Foreskin keratinocyte (primary cell): ENCODE measurements at places on chromosomes 16 and 17. TPM values are rescaled to one million over a fixed set of nuclear protein-coding genes. Genes with fewer than 3 reads are reported as not detected.

DNAH17 gene
- polyA plus RNA-seq = 0.04 and 0.06 TPM in 2 replicates

PDP2 gene
- 2.8 and 4.4 TPM in 2 replicates for polyA plus RNA-seq

WNK4 gene
- 0.23 and 0.25 TPM in 2 replicates for polyA plus RNA-seq

PABPN1L gene
- polyA plus RNA-seq = not detected in 2 replicates

OSGIN1 gene
- polyA plus RNA-seq = 1.9 and 2.5 TPM in 2 replicates

KRT20 gene
- not detected in 2 replicates for polyA plus RNA-seq

FSCN2 gene
- not detected in 2 replicates for polyA plus RNA-seq

KRT9 gene
- polyA plus RNA-seq = 1.4 and 1.7 TPM in 2 replicates

TLCD3B gene
- not detected in 2 replicates for polyA plus RNA-seq

PPP1R27 gene
- polyA plus RNA-seq = 0.07 and 0.14 TPM in 2 replicates

CCL18 gene
- not detected in 2 replicates for polyA plus RNA-seq

HOXB9 gene
- not detected in 2 replicates for polyA plus RNA-seq

CNTNAP4 gene
- 0.06 and 0.09 TPM in 2 replicates for polyA plus RNA-seq

FBF1 gene
- polyA plus RNA-seq = 5.3 TPM in 2 replicates

VMO1 gene
- 1.2 and 1.3 TPM in 2 replicates for polyA plus RNA-seq

EME1 gene
- polyA plus RNA-seq = 8.5 and 9.7 TPM in 2 replicates

REXO5 gene
- polyA plus RNA-seq = 2.3 and 2.6 TPM in 2 replicates

ZNRF1 gene
- 22.2 and 22.8 TPM in 2 replicates for polyA plus RNA-seq

RSKR gene
- 0.59 and 0.85 TPM in 2 replicates for polyA plus RNA-seq
